ENCODE measurements at places on chromosomes 5 and 9. TPM values are rescaled to one million over a fixed set of nuclear protein-coding genes. Genes with fewer than 3 reads are reported as not detected.

- DNase-seq: no peak
Measured at GRCh38 chr5:135718151-135718550, 116.3 kb upstream of the SLC25A48 start.

DNA sequence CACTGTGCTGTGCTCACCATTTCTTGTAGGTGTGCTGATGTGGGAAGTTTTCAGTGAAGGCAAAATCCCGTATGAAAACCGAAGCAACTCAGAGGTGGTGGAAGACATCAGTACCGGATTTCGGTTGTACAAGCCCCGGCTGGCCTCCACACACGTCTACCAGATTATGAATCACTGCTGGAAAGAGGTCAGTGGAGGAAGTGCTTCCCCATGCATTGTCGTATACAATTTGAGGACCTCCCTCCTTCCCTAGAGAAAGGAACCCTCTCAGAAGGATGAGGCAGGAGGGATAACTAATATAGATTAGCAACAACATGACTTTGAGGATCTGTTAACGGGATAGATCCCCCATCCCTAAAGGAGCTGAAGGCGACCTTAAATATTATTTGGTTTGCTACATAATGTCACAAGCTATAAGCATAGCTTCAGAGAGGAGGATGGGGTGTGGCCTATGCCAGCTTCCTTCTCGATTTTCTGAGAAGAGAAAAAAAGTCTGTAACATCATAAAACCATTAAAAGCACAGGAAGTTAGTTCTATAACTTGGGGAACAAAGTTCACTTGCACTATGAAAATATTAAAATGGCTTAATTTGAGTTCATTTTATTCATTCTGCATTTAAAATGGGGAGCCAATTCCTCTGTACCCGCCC lies 17.0 kb upstream of the CYFIP2 start:
- DNase-seq: no peak

DNA sequence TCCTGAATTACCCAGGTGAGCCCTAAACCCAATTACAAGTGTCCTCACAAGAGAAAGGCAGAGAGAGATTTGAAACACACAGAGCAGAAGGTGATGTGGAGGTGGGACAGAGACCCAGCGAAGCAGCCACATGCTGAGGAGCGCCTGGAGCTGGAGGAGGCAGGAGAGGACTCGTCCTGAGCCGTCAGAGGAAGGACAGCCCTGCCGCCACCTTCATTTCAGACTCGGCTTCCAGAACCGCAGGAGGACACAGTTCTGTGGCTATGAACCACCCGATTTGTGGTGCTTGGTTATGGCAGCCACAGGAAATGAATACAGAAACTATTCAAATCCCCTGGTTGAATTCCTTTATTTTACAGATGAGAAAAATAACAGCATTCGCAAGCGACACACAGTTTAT lies 16.4 kb upstream of the FBP1 start:
- no peak for DNase-seq

GRCh38 chr5:76339919-76340318 lies 63.2 kb upstream of the IQGAP2 start:
- no peak for DNase-seq

DNA sequence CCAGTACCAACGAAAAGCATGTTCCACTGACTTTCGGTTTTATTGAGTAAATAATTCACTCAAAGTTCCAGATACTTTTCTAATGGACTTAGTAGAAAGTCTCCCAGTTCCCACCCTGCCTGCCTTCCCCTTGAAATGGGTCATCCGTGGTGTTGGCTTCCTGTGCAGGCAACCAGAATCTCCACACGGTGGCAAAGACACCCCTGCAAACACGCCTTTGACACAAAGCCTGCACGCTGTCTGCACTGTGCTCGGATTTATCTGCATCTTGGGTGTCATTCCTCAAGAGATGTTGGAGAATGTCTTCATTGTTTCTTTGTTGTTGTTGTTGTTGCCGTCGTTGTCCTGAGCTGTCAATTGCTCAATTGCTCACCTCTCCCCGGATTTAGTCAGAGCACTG lies 150.0 kb upstream of the IRX2 start:
- DNase-seq: no peak

GRCh38 chr5:137385064-137385463 lies 114.1 kb downstream of the SPOCK1 start:
- no peak for DNase-seq

DNA sequence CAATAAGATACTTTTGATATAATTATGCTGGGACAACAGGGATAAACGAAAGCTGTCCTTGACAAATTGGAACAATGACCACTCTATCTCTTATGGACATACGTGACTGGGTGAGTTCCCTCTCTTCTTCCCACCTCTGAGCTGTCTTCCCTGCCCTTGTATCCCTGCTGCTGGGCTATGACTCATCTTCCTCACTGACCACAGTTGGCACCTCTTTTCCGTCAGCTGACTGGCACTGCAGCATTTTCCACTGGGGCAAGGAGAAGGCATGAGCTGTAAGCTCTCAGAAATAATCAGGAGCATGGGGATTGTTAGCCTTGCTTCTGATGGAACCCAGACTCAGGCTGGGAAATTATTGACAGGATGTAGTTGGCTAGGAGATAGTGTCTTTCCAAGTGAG lies 48.7 kb downstream of the PCSK1 start:
- no peak for DNase-seq

GRCh38 chr5:133332439-133333024 lies 279.8 kb downstream of the FSTL4 start:
- DNase-seq: no peak

DNA sequence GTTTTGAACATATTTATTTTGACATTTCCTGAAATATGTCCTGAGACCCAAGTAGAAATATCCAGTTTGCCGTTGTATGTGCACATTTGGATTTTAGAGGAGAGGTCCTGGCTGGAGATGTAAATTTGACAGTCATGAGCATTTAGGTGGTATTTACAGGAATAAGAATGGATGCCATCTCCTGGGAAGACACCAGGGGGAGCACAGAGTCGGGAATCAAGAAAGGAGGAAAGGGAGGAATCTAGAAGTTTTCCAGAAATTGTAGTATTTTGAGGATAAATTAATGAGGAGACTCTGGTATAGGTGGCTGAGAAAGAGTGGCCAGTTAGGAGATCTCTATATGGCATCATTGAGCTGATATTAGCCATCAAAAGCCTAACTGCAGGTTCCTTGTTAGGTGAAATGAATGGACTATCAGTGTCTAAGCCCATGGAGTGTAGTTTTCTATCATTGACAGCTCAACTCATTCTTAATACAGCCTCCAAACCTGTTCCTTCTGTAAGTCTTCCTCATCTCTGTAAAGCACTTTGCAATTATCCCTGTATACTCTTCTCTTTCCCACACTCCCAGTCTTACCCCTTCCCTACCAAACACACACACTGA lies 7.2 kb downstream of the GAPT start:
- no peak for DNase-seq

GRCh38 chr5:63963080-63963735 lies 963 bp upstream of the HTR1A start:
- DNase-seq: no peak

DNA sequence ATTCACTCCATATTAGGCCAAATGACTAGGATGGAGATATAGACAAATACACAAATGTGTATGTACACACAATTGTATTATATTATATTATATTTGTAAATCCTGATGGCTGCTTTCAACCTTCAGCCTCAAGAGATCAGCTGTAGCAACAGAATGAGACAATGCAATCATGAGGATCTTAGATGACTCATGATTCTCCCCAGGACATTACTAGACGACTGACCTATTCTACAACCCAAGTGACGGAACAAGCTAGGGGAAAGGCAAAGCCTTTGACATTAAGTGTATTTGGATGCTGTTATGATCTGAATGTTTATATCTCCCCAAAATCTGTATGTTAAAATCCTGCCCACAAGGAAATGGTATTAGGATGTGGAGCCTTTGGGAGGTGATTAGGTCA lies 66.5 kb downstream of the COX7C start:
- DNase-seq: no peak

GRCh38 chr5:107753427-107753826 lies 82.7 kb upstream of the EFNA5 start:
- no peak for DNase-seq

DNA sequence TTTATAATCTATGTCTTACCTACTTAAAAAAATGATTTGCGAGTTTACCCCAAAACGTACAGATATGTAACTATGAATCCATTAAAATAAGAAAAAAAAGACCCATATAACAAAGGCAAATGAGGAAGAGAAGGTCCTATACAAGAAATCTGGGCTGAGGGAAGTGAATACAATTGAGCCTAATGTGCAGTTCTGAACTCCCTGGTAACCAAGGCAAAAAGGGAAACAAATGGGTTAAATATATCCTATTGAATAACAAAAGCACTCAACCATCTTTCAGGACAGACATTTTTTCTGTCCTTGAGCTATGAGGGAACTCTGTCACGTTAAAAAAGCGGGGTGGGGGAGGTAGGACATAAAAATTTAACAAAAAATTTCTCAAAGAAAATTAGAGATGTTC lies 78.6 kb downstream of the PTPN3 start:
- DNase-seq: no peak

DNA sequence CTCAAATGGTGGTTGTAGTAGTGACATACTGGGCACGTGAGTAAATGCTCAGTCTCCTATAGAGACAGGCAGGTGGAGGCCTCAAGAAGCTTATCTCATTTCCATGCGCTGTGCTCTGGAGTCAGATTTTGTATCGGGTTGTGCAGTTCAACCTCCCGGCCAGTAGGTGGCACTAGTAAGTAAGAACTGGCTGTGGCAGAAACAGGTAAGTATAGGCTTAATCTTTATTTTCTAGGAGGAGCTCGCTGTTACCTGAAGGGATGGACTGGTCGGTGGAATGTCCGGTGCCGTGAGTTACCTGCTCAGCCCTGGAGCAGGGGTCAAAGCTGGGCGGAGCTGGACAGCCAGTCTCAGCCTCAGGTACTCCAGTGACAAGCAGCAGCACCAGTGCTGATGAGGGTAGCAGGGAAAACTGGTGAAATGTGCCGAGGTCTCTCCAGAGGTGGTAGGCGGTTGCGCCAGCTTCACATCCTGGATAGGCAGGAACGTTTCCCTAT lies 880.1 kb upstream of the SEMA6A start:
- peak; percentile 7 for DNase-seq

DNA sequence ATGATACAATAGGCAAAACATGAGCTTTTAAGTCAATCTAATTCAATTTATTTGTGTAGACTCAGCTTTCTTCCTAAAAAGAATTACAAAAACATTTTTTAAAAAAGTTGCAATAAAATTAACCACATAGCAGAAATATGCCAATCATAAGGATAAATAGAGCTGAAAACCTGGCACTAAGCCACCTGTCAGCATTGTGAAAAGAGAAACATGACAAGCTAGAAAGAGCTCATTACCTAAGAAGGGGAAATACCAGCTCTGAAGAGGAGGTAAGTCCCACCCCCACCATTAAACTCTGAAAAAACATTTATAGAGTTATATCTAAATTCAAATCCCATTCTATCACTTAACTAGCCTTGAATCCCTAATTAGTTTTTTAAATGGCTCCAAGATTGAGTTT lies 372.9 kb downstream of the OSTF1 start:
- DNase-seq: no peak

GRCh38 chr9:94538908-94539307 lies 16.0 kb upstream of the PCAT7 start:
- DNase-seq: no peak

DNA sequence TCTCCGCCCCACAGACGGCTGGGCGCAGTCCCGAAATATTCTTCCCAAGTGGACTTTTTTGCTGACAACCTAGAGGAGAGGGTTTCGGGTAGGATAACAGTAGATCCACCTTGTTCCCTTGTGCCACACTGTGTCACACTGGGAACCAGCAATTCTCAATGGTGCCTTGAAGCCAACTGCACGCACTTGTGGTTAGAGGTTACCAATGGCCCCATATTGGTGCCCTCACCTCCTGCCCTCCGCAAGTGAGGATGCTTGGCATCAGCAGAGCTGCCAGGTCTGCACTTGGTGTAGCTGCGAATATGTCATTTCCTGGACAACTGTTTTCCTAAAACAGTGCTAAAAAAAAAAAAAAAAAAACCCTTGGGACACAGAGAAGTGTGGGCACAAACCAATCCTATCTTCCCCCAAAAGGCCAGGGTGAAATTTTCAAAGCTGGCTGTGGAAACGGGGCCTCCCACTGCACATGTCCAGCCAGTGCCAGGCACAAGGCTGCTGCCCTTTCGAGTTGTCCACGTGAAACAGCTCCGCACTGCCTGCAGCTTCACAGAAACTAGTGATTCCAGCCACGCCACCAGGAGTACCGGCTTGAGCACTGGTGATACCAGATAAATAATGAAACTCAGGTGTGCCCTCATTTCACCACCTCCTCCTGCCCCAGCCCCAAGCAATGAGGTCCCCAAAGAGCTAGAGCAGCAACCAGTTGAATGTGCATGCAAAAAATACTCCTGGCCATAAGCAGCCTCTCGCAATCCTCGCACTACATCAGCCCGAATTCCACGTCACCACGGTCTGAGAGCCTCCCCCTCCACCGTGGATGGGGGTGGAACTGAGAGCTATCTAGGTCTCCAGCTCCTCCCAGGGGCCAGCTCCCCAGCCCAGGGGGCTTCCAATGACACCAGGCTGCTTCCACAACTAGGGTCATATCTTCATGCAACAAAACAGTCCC lies 51.2 kb downstream of the USP20 start:
- peak; percentile 70 for DNase-seq

- DNase-seq: no peak
Measured at GRCh38 chr9:116686693-116687073, 422 bp upstream of the TRIM32 start.

- DNase-seq: no peak
Measured at GRCh38 chr9:114813717-114814418, 8.0 kb upstream of the TNFSF15 start.

DNA sequence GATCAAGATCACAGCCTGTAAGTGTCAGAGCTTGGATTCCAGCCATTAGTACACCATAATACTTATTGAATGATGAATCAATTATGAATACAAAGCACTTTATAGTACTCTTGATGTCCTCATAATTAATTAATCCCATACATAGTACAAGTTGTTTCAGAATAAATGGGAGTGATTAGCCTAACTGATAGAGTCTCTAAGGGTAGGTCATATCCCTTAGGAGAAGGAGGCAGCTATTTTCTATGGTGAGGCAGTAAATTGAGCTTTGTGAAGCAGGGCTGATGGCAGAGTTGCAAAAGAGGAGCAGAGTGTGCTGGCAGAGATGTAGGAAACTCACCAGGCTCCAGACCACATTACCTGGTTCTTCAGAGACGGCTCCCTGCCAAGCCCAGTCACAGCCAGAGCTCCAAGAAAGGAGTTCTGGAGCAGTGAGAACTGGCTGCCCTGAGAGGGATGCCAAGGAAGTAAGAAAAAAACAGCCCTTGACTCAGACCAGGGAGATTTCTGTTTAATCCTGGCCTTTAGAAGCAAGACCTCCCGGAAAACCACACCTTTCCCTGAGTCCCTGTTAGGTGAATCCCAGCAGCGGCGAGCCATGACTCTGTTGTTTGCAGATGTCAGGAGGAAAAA lies 112.9 kb downstream of the SH3TC2 start:
- no peak for DNase-seq

The F2R gene
- 1.9 TPM for total RNA-seq

The OR13D1 gene
- not detected for total RNA-seq

The SPATA31A5 gene
- total RNA-seq: not detected

The SPAG8 gene
- 0.81 TPM for total RNA-seq

The CORO2A gene
- 6.8 TPM for total RNA-seq

The IGFBPL1 gene
- not detected for total RNA-seq
